Stimulated activated CD4-positive, alpha-beta T cell treated with anti-CD3 and anti-CD28 coated beads, Interleukin-1b, Interleukin-23, amount 100 ng/mL, for 1 hour (primary cell): ENCODE measurements at places on chromosomes 16 and 17.

DNA sequence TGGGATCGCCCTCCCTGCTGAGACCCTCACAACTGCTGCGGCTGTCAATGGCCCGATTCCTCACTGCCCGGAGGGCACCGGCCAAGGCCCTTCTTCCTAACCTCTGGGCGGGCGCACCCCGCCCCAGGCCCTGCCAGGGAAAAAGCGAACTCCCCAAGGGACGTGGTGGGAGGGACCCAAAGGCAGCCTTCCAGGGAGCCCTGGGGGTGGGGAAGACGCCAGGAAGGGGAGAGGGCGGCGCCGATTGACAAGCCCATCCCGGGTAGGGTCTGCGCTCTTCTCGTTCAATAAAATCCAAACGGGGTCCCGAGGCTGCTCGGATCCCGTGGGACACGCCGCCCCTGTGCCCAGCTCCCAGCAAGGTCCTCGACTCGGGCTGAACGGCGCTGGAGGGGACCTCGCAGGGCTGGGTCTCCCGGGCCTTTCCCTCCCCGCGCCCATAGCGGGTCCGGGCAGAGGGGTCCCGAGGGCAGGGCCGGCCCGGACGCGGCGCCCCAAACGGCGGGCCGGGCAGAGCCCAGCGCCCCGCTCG, 416 bp downstream of the KIFC3 start:
- DNase-seq: no peak

DNA sequence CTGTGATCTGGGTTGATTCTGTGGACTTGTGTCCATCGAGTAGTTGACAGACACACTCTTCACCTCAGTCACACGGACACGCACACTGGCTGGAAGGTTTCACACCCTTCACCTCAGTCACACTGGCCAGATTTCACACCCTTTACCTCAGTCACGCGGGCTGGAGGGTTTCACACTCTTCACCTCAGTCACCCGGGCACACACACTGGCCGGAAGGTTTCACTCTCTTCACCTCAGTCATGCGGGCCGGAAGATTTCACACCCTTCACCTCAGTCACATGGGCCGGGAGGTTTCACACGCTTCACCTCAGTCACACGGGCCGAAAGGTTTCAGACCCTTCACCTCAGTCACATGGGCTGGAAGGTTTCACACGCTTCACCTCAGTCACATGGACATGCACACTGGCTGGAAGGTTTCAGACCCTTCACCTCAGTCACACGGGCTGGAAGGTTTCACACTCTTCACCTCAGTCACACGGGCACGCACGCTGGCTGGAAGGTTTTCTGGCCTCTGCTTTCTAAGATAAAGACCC, 96.2 kb downstream of the PGS1 start:
- DNase-seq: no peak

DNA sequence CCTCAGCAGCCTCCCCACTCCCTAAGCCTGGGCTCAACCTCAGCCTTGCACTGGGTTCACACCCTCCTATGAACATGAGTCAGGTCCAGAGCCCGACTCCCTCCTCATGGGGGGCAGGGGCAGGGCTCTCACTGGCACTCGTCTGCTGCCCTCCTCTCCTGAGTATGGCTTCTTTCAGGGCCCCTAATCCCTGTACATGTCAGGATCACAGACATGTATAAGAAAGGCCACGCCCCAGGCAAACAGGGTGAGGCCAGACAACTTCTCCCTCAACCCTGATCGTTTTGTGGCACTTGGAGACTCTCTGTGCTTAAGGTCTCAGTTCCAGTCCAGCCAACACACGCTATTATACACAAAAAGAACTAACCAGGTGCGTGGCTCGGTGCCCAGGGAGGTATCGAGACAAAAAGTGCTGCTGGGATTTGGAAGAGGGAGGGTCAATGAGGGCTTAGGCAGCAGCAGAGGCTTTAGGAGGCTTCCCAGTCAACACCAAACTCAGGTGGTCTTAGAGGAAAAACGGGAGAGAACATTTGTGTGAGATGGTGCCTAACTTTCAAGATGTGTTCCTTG, 45.2 kb downstream of the CMTM3 start:
- DNase-seq: no peak

GRCh38 chr17:14886200-14886739, 378.9 kb downstream of the PMP22 start:
- DNase-seq: no peak

- DNase-seq: no peak
Observed at GRCh38 chr17:65985571-65985970, 206.4 kb downstream of the CEP112 start.

DNA sequence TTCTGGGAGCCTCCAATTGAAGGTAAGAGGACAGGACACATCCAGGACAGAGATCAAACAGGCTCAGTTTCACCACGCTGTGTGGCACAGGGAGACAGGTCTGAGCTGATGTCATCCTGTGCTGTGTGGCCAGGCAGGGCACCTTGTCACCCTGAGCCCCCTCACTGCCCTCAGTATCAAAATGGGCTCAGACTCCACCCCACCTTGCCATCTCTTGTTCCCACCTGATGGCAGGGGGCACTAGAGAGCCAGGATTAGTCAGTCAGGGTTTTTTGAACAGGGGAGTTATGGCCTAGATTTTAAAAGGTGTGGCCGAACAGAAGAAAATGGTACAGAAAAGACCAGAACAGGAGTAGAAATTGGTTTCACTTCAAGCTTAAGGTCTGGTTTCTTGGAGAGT, 2.6 kb downstream of the KAT2A start:
- no peak for DNase-seq

DNA sequence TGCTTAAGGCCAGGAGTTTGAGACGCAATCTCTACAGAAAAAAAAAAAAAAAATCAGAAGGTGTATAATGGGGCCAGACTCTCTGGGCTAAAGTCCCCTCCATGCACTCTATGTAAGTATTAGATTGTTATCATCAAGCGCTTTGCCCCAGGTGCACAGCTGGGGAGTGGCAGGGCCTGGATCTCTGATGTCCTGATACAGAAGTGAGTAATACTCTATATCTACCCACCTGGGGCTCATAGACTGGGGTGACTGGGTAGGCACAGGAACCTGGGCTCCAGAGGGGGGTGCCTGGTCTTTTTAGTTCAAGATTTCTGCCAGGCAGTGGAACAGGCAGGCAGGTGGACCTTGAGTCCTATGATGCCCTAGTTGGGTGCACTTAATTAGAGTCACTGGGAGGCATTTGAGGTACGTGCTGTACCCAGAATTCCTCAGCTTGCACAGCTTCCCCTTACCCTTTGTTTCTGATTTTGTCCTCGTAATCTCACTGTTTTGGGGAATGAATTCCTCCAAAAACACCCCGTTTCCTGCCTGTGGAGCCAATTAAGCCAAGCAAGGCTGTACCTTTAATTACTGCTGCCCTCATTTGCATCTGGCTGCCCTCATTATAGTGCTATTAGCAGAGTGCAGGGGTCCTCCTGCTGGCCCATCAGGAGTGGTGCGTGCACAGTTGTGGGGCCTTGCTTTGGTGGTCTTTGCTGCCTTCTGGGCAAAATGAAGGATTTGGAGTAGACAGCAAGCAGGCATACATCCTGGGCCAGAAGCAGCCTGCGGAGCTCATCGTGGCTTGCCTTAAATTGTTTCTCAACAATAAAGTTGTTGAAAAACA, 239.0 kb downstream of the SNX29 start:
- no peak for DNase-seq

- DNase-seq: no peak
Observed at GRCh38 chr17:41186872-41187271, 2.2 kb upstream of the KRTAP4-1 start.

GRCh38 chr16:48409839-48410632, 24.8 kb upstream of the SIAH1 start:
- DNase-seq: no peak

DNA sequence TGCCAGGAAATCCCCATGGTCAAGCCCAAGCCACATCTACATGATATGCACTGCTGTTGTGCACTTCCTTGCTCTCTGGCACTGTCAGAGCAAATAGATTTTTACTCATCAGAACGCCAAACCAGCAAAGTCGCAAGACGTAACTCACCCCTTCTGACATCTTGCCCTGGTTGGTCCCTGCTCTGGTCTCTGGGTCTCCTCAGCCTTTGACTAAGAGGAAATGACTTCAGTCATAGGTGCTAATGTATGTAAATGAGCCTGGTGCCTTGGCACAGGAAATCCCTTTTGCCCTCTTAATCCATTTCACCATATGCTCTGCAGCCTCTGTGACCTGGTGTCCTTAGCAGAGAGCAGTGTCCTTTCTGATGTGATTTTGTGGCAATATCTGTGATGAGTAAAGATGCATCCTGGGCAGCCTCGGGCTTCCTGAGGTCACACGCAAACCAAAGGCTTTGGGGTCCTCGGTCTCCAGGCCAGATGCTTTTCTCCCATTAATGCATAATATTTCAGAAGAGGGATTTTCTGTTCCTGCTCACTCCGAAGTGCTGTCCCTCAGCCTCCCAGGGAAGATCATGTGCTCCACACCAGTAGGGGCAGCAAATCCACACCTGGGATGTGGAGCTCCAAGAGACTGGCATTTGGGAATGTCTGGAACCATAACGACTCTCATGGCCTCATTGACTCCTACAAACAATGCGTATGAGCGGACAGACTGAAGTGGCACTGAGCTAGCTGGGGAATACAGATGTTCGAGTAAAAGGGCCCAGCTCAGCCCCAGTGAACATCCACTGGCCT, 66.9 kb downstream of the GP2 start:
- no peak for DNase-seq

GRCh38 chr16:9409560-9410493, 318.4 kb downstream of the HAPSTR1 start:
- no peak for DNase-seq

- no peak for DNase-seq
Observed at GRCh38 chr16:17320009-17320408, 150.8 kb downstream of the XYLT1 start.

GRCh38 chr17:2611627-2612026, 18.2 kb downstream of the PAFAH1B1 start:
- no peak for DNase-seq

DNA sequence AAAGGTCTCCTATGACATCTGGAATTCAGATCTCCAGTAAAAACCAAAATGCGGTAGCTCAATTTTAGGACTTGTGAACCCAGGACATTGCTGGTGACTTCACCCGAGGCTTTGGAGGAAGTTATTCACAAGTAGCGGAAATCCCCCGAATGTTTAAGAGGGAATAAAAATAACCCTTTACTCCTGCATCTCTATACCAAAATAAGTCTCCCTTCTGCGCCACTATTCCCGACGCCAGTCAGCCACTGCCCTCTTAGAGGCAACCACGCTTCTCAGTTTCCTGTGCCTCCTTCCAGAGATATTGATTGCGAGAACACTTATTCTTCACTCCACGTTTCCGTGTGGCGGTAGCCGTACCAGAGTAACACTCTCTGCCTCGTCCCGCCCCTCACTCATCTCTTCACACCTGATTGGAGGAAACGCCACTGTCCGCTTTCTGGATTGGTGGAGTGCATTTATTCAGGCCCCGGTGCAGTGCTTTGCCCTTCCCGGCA, 27.4 kb downstream of the EMP2 start:
- peak; percentile 9 for DNase-seq

GRCh38 chr17:51144266-51145022, 8.9 kb upstream of the NME1 start:
- no peak for DNase-seq

DNA sequence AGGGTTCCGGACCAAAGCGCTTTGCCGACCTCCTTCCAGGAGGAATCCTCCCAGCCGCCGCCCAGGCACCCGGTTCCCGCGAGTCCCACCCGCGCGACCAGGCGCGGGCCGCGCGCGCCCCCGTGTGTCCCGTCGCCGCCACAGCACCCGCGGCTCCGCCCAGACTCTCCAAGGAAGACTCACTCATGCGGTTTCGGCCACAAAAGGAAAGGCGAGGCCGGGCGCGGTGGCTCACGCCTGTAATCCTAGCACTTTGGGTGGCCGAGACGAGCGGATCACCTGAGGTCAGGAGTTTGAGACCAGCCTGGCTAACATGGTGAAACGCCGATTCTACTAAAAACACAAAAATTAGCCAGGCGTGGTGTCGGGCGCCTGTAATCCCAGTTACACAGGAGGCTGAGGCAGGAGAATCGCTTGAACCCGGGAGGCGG, 3.5 kb upstream of the PKMYT1 start:
- no peak for DNase-seq

GRCh38 chr17:28074010-28074409, 31.5 kb downstream of the NLK start:
- DNase-seq: no peak

DNA sequence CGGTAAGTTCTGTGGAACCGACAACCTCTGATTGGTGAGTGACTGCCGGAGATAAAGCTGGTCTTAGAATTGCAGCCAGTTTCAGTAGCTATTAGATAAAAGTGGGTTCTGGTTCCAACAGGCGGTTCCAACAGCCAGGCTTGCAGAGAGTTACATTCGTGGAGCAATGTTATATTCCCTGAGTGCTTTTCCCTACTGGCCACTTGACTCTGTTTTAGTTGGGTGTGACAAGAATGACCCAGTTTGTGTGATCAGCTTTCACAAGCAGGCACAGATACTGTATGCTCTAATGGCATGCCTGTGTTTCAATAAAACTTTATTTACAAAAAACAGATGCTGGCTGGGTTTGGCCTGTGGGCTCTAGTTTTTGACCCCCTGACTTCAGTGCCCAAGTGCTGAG, 196.6 kb downstream of the SNX29 start:
- DNase-seq: no peak

DNA sequence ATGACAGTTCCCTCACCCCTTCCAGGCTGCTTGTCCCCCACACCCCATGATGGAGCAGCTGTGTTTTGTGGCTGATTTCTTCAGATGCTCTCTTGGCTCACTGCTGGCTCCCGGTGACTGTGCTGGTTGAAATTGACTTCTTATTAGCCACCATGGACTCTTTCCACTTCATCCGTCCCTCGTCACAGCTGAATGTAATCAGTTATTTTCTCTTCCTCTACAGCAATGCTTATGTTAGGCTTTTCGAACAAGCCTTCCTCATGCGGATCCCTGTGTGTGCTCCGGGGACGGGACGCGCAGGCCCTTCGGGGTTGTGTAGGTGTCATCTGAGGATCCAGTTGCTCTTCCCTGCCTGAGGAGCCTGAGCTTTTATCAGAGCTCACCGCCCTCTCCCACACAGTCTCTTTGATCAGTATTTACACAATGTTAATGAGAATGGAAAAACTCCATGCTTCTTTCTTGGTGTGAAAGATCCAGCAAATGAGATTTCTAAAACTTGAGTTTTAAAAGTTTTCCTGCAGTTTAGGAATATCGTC, 87.5 kb downstream of the RPTOR start:
- DNase-seq: no peak

DNA sequence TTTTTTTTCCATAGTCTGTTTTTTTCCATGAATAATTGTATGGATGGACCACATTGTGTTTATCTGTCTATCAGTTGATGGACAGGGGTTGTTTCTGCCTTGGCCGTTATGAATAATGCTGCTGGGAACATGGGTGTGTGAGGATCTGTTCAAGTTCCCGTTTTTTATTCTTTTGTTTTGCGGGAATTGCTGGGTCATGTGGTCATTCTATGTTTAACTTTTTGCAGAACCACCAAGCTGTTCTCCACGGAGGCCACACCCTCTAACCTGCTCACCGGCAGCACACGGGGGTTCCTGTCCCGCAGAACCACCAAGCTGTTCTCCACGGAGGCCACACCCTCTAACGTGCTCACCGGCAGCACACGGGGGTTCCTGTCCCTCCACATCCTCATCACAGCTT, 5.9 kb upstream of the MSLN start:
- no peak for DNase-seq
